ENCODE measurements at places on chromosomes 2 and 18.

GRCh38 chr18:14944838-14945237, 196.9 kb downstream of the ANKRD30B start:
- DNase-seq, result no peak

DNA sequence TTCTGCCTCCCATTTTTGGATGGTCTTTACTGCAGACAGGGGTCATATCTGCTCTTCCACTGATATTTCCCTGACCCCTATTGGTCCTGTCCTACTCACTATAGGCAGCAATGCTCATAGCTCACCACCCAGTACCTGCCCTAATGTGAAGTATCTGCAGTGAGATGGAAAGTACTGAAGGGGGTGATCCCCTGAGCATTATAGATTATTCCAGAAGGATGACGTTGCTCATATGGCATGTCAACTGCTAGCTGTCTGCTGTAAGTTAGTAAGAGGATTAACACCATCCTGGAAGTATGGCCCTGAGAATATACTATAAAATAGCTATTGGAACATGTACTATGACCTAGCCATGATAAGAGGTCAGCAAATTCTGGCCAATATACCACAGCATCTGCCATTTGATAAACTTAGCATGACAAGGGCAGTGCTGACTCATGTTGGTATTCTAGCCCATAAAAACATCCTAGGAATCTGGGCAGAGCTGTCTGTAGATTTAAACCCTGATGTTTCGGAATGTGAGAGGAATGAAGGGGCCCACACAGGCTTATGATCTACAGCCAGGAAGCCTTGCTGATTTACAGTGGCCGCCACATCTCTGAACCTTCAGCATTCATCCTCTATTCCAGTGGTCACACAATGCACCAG, 451.4 kb downstream of the TNS1 start:
- DNase-seq, result no peak

DNA sequence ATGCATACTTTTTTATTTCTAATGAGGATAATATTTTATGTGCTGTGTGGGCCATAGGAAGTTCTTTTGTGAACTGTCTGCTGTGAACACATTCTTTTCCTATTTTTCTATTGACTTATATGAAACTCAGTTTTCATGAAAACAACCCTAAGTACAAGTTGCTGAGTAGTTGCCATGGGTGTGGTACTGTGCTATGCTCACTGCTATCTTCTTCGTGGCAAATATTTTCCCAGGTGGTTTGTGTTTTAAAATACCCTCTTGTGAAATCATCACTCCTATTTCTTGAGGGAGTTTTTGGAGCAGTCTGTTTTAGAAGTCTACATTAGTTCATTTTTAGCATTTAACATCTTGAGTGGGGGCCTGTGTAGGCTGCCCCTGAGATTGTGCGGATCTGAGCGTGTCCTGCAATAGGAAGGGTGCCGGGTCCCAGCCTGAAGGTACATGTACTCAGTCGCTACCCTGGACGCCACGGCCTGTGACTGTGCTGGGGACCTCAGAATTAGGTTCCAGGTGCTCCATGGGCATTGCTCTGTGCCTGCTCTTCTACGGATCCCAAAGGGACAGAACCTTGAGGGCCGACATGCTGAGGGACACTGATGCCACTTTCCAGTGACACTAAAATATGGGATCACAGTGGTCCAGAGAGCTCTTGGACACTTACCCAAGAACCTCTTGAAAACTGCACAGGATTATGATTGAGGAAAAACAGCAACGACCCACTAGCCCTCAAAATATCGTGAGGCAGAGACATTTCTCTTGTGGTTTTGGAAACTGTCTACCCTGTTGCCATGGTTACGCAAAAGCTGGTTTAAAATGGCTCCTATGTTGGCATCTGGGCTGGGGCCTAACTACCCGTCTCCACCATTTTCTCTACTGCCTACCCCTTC, 480.4 kb downstream of the TGIF1 start:
- DNase-seq, result no peak

- no peak for DNase-seq
These were observed 98.4 kb downstream of the ZFP36L2 start for GRCh38 chr2:43127941-43128558.

Measured in stimulated activated naive CD4-positive, alpha-beta T cell (primary cell).